ENCODE measurements at places on chromosomes 7 and 10.

DNA sequence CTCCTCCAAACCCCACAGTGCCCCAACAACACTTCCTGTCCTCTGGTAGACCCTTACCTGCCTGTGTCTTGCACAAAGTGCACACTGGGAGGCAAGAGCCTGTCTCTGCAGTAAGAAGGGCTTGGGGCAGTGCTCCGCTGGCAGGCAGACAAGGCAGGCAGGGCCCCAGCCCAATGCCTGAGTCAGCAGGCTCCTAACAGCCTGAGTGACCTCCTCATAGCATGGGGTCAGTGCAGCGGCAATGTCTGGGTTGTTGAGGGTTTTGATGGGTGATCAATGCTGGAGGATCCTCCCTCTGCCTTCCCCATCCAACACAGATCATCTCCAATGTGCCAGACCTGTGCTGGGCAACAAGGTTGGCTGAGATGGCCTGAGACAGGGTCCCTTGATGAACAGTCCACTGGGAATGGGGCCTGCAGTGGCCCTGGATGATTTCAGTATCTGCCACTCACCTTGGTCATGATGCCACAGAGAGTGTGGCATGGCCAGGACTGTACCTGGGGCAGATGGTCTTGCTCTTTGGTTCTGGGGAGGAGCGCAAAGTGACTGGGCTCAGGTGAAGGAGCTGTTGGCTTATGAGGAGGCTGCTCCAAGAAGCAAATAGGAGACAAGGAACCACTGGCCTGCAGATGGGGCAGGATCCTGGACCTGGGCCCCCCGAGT lies 55.6 kb upstream of the CAMK2B start:
- no peak for DNase-seq

GRCh38 chr7:155734445-155734809 lies 77.8 kb downstream of the SHH start:
- no peak for DNase-seq

- DNase-seq = no peak
Observed at GRCh38 chr10:113823389-113823788, 30.5 kb downstream of the DCLRE1A start.

DNA sequence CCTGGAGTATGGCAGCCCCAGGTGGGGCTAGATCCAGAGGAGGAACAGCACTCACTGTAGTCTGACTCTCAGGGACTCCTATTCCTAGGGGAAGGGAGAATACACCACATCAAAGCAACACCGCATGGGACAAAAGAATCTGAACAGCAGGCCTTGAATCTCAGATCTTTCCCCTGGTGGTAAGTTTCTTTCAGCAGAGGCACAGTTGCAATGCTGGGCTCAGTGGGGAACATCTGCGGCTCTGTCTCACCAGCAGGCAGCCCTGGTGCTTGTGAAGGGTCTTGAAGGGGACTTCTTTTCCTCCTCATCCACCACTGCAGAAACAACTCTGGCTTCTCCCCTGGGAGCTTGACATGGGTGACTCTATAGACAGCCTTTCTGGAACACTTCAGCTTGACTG lies 111.2 kb upstream of the ARHGAP21 start:
- DNase-seq = no peak

- no peak for DNase-seq
Observed at GRCh38 chr10:58488921-58489320, 23.8 kb upstream of the BICC1 start.

DNA sequence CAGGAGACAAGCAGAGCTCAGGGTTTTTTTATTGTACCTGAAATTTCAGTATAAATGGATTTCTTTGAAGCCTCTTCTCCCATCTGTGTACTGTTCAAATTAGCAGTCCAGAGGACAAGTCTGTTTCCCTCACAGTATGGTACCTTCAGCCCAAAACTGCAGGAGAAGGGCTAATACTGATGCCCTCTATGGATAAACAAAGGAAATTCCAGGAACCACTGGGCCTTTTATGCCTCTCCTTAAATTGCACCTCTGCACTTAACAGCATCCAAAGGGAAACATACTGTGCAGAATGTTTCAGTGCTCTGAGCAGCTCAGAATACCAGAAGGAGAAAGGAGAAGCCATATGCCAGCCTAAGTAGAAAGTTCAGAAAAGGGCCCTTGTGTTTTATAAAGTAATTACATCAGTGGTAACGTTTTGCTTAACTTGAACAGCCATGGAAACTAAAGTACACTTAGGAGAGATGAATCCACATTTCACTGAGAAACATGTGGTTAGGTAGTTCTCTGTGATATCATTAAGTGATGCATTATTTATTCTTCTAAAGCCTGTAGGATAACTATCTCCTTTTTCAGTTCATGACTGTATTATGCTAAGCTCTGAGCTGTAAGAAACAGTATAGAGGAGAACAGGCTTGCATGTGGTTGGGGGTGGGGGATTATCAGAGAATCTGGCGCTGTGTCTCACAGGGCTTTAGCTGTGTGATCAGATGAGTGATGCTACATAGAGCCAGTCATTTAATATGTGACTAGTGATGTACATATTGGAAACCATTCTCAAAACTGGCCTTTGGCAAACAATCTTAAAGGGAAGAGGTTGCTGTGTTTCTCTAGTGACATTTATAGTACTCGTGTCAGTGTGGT lies 111.3 kb downstream of the POU6F2 start:
- DNase-seq = no peak

DNA sequence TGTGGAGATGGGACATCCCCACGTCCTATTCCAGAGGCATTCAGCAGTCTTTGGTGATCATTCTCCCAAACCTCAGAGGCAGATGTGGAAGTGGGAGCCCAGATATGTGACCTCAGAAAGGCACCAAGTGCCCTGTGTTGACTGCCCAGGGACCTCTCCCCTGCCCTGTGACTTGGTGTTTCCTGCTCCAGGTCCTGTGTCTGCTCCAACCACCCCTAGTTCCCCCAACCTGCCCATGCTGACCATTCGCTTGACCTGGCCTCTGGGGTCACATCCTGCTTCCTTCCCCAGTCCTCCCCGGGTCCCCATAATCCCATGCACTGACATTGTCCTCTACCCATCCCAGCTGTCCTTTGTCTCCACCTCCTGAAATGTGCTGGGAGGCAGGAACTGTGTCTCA lies 7.6 kb downstream of the CYP26A1 start:
- no peak for DNase-seq

DNA sequence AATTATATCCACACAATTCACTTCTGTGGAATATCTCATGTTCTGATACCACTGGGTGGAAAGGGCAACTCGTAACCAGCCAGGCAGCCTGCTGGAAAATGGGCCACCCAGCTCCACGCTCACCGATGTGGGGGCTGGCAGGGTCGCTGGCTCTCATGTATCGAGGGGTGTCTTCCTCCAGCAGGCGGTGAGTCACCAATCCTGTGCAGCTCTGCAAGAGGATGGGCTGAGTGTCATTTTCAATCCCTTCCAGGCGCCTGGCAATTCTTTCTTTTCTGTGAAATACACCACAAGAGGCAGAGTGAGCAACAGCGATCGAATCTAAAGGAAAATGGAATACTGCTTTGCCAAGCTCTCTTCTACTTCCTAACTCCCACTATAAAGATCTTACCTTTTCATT lies 80.1 kb downstream of the SVIL start:
- DNase-seq = no peak

DNA sequence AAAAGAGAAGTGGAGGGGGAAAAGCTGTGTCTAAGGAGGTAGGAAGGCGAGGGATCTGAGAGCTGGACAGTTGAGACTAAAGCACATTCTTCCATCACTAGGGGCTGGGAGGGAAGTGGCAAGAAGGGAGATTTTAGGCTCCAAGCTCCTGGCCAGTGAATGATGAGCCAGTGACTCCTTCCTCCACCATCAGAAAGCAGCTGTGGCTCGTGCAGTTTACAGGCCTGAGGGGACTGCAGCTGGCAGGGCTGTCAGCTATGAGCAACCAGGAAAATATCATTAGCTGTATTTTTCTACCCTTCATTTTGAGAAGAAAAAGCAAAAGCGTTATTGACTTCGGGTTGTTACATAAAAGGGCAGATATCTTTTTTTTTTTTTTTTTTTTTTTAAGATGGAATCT lies 60.7 kb downstream of the GPAM start:
- no peak for DNase-seq

DNA sequence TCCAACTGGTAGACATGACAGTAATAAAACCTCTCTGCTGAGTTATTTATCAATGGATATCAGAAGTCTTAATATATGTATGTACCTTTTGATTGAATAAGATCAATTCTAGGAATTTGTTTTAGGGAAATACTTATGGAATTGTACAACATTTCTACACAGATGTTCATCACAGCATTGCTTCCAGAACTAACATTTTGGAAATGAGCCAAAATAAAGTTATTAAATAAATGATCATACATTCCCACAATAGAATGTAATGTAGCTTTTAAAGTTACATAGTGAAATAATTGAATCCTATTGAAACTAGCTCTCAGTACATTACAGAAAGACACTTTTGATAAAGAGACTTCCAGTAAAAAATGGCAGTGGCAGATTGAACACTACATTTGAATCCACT lies 481.6 kb upstream of the LRRN3 start:
- DNase-seq = no peak

GRCh38 chr10:95429639-95430038 lies 131.5 kb downstream of the SORBS1 start:
- no peak for DNase-seq

GRCh38 chr10:37619336-37619735 lies 238.1 kb downstream of the ZNF248 start:
- DNase-seq = no peak

DNA sequence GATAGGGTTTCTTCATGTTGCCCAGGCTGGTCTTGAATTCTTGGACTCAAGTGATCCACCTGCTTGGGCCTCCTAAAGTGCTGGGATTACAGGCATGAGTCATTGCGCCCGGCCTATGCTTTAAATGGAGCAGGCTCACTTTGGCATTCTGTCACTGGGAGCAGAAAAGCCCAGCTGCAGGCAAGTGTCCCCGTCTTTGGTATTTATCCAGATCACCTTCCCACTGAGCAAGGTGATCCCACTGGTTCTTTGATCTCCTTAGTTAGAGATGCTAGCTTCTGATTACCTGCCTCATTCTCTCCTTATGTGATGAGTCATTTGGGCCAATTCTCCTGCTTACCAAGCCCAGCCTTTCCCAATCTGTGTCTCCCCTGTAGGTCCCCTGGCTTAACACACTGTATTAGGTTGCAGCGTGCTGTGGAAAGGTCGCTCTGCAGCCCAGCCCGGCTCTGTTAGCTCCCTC lies 39.3 kb downstream of the SPDYE5 start:
- DNase-seq = no peak

DNA sequence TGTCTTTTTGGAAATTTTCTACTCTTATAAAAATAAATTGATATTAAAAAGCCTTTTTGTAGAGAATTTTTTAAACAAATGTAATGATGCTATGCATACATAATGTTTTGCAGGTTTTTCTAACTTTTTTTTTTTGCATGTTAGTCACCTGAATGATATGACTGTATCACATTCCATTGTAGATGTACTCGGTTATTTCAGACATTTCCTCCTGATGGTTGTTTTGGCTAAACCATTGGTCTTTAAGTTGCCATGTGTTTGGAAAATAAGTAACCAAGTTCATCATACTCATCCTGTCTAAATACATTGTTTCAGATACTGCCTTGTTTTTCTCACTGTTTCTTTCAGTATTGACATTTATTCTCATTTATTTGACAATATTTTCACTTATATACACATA lies 25.8 kb downstream of the NHLRC2 start:
- DNase-seq = no peak

GRCh38 chr7:24871770-24872169 lies 108.2 kb downstream of the OSBPL3 start:
- no peak for DNase-seq

DNA sequence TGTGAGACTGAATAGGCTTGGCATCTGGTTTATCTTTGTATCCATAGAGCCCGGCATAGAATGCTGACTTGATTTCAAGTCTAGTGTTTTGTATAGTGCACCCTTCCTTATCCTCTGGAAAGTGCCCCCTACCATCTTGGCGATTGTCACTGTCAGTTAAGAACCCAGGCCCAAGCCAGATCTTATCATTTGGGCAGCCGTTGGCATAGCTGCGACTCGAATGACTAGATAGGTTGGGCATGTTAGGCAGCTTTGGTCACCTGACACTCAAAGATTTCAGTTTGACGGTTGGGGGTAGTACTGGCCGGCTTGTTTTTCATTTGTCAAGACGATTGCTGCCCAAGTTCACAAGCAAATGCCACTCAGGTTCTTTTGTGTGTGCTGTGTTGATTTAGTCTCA lies 6.6 kb downstream of the NIPSNAP2 start:
- no peak for DNase-seq

GRCh38 chr7:110186334-110186733 lies 904.6 kb upstream of the LRRN3 start:
- no peak for DNase-seq

- no peak for DNase-seq
Observed at GRCh38 chr10:123512901-123513775, 153.0 kb upstream of the GPR26 start.

DNA sequence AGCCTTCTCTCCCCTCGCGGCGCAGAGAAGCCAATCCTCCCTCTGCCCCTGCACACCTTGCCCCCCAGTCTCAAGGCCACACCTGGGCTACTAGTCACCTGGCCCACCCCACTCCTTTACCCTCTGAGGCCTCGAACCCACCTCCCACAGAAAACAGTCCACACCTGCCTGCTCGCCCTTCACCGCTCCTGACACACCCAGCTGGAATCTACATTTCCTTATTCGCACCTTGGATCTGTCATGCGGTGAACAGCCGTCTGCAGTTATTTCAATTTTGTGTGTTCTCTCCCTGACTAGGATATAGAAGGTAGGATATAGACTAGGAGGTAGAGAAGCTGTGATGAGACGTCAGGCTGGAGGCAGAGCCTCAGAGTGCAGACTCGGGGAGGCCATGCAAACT lies 29.4 kb downstream of the SMKR1 start:
- DNase-seq = no peak

DNA sequence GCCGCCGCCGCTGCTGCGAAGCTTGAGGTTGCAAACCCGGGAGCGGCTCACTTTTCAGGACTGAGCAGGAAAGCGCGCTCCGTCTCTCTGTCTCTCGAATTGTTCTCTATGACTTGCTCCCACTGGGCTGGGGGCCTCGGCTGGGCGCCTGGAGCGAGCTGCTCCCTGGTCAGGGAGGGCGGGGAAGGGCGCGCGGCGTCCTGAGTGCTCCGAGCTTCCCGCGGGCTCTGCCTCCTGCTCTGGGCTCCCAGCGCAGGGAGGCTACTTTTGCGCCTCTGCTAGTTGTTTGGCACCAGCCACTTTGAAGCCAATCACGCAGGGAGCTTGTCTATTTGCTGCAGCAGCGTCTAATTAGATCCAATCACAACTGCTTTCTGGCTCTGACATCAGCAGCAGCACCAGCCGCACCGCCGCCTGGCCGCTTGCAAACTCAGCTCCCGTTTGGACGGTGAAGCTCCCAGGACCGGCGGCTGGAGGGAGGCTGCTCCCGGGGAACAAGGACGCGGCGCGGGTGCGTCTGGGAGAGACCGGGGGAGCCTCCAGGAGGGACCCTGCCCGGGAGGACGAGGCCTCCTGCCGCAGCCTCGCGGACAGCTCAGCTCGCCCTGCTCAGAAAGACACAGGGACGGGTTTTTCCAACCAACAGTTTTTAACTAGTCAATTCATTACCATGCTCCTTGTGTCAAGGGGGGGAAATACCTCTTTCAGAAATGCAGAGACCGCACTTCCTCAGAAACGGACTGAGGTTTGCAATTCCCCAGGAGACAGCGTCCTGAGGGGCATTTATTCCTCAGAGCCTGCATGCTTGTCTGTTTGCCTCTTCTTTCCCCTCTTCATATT lies at the start of gene ADARB2:
ADARB2 (minus strand) TSS at position 304 of the 840 bp plus-strand sequence.
- DNase-seq = no peak

Data from activated CD8-positive, alpha-beta memory T cell treated with anti-CD3 and anti-CD28 coated beads for 4 hours (primary cell).